ENCODE measurements at places on chromosomes 6 and 20.

DNA sequence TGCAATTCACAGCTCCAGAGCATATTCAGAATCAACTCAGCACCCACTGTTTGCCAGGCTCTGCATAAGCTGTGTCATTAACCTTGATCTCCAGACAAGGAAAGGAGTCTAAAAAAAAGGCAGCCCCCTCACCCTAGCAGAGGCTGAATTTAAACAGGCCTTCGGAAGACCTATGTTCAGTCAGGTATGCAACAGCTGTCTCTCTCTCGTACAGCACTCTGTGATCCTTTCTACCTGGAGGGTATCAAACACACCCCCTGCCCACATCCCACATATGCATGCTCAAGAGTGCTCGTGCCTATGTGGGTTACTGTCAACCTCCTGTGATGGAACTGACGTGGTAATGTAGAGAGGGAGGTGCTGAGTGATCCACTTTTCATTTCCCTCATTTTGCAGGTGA is 8.5 kb downstream of the PLAGL2 start:
- DNase-seq: no peak

- DNase-seq: no peak
These were observed 401.1 kb upstream of the ARID1B start for GRCh38 chr6:156376091-156376490.

GRCh38 chr6:144171406-144171805 is 21.1 kb downstream of the STX11 start:
- no peak for DNase-seq

DNA sequence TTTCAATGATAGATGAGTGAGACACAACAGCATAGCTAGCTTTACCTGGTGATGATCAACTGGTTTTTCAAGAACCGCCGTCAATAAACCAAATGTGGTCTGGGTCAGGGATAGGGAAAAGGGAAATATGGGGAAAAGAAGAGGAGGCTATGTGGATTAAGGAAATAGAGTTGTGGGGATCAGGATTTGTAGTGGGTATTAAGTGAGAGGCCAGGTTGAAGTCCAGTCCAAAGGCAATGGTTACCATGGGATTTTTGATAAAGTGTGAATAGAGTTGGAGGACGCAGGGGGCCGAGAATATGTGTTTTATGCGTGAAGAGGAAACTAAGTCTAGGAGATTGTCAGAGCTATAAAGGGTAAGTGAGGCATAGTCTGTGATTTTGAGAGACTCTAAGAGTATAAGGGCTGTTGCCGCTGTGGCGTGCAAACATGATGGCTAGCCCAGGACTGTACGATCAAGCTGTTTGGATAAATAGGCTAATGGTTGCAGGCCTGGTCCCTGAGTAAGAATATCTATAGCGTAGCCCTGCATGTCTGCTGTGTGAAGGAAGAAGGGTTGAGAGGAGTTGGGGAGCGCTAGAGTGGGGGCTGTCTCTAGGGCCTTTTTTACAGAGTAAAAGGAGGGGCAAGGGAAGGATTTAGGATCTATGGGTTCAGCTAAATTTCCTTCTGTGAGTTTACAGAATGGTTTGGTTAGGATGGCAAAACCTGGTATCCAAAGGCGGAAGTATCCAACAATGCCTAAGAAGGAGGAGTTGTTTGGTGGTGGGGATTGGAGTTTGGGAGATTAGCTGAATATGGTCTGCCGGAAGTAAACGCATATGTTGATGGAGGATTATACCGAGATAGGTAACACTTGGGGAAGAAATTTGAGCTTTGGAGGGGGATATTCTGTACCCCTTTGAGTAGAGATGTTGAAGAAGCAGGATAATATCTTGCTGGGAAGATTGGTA is 749.7 kb upstream of the ADGRB3 start:
- no peak for DNase-seq

DNA sequence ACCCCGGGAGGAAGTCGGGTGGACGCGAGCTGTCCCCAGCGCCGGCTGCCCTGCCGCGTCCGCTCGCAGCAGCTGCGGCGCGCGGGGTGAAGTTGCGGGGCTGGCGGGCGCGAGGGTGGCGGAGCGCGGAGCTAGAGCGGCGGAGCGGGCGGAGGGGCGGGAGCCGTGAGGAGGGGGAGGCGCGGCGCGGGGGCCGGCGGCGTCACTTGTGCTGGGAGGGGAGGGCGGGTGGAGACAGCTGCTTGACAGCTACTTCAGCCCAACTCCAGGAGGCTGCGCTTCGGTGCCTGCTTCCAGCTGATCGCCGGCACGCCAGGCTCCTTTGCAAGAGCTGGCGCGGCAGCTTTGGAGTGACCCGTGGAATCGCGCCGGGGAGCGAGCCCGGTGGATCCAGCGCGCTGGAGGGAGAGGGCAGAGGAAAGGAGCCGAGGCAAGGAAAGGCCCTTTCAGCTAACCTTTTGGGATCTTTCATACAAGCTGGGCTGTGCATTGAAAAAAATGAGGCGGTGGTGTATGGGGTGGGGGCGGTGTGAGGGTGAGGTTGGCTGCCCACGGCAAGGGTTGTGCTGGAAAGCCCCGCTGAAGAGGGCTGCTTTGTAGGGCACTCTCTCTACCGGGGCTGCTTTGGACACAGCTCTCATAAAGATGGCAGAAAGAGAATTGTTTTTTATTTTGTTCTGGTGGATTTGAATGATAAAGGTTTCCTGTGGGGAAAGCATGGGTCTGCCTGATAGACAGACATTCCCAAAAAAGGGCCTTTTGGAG is 24.6 kb downstream of the RIPOR2 start:
- no peak for DNase-seq

GRCh38 chr20:35165221-35166185 is 6.4 kb upstream of the PROCR start:
- DNase-seq: no peak

DNA sequence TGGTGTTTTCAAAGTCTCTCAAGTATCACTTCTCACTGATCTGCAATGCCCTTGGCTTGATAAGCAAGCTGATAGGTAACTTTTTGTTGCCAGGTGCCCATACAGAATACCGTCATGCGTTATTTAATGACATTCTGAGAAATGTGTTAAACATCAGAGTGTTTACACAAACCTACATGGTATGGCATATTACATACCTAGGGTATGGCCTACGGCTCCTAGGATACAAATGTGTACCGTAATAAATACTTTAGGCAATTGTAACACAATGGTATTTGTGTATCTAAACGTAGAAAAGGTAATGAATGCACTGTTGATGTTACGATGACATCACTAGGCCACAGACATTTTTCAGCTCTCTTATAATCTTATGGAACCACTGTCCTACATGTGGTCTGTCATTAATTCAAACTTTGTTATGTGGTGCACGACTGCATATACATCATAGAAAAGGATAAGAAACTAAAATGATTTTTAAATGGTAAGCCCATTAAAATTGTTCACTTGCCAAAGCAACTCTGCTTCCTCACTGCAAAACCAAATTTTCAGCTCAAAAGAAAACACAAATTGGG is 35.7 kb downstream of the CSNK2A1 start:
- no peak for DNase-seq

- no peak for DNase-seq
These were observed 2.1 kb downstream of the KIAA1586 start for GRCh38 chr6:57048577-57048976.

- DNase-seq: no peak
These were observed 54.3 kb upstream of the BACH2 start for GRCh38 chr6:90350689-90351554.

DNA sequence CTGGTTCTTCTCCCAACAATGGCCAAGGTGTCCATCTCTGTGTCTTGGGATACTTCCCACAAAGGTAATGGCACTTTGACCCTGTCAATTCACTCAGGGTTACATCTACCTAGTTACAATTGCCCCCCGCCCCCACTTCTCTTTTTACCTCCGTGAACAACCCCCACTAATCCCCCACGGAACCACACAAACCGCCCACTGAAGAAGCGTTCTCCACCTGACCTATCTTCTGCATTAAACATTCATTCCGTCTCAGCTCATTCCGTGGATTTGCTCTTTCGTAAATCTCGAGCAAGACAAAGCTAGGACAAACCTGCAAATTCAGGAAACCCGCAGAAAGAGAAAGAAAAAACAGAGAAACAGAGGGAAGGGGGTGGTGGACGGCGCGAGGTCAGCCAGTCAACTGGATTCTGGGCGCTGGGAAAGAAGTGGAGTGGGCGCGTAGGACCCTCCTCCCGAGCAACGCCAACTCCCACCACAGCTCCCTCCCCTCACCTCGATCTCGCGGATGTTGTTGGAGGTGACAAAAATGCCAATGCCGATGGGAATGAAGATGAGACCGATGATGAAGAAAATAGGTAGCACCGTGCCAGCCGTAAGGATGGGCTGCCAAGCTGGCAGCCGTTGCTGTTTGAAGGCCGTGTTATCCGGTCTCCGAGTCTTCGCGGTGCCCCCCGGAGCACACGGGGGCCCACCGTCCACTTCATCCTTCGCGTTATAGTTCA is 523 bp downstream of the TMEM30A start:
- DNase-seq: no peak

GRCh38 chr6:83430611-83431544 is at the start of gene ME1:
TSS of gene ME1 (minus strand) at chr6:83431051. CDS start at chr6:83430954, 97 bp downstream.
- DNase-seq: peak; percentile 74

DNA sequence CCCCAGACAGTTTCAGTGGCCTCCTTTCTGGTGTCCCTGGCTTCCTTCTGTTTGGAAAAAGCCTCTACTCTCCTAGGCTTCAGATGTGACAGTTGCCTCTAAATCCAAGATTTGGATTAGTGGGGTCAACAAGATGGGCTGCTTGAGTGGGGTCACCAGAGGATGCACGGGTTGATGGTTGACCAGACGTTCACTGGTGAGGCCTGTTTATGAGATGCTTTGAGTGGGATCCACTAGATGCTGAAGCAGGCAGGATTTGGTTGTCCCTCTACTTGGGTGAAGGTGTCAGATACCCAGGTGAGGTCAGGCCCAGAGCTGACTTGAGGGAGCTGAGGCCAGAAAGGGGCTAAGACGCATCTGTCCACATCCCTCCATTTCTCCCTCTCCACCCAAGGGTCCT is 8.1 kb upstream of the DLGAP4 start:
- no peak for DNase-seq

DNA sequence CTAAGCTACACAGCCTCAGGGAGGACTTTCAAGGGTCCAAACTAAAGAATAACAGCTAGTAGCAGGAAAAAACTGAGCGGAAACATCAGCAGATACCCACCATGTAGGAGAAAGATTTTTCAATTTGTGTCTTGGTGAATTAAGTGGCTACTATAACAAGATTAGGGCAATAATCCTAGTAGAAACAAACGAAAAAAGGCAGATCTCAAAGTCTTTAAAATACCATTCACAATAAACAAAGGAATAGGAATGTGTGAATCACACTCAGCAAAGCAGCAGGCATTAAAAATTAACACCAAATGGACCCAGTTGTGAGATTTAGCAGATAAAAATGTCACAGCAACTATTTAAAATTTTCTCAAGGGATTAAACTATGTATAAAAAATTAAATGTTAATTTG is 761.2 kb downstream of the TENT5A start:
- DNase-seq: no peak

- no peak for DNase-seq
These were observed 190.0 kb downstream of the DHX35 start for GRCh38 chr20:39152126-39152525.

GRCh38 chr6:157287247-157287850 is 36.0 kb downstream of the TMEM242 start:
- DNase-seq: no peak

- DNase-seq: no peak
These were observed 11.4 kb downstream of the ZC3H12D start for GRCh38 chr6:149473080-149474052.

DNA sequence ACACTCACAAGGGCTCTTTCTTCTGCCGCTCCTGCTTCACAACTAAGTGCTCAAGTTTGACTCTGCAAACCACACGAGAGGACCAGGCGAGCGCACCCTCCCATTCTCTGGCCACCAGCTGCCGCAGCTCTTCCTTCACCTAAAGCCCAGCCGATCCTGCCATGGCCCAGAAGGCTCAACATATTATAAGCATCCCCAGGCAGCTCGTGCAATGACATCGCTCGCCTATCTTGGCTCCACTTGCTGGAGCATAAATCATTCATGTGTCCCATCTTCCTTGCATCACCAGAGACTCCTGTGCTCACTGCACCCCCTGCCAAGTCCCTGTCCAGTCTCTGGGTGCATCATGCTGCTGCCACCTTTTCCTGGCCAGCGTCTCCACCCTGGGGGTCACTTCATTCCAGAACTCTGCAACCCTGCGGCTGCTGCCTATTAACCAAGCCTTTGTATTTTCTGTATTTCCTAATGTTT is 59.0 kb downstream of the PSMG4 start:
- peak; percentile 54 for DNase-seq

DNA sequence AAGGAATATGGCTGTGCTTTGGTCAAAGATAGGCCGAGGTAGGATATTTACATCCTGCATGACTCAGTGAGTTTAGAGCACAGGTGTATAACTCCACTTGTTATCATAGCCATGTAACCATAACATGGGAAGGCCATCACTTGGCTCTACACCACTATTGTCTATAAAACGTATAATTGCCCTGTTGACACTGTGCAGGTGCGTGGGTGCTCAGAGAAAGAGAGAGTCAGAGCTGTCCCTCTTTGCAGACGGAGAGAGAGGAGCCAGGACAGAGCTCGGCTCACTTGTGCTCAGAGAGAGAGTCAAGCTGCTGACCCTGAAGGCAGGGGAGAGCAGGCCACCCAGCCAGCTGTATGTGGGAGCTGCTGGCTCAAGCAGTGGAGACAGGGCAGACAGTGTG is 46.0 kb downstream of the OR2B6 start:
- no peak for DNase-seq

- no peak for DNase-seq
These were observed 109.3 kb upstream of the MTHFD1L start for GRCh38 chr6:150756173-150756572.

DNA sequence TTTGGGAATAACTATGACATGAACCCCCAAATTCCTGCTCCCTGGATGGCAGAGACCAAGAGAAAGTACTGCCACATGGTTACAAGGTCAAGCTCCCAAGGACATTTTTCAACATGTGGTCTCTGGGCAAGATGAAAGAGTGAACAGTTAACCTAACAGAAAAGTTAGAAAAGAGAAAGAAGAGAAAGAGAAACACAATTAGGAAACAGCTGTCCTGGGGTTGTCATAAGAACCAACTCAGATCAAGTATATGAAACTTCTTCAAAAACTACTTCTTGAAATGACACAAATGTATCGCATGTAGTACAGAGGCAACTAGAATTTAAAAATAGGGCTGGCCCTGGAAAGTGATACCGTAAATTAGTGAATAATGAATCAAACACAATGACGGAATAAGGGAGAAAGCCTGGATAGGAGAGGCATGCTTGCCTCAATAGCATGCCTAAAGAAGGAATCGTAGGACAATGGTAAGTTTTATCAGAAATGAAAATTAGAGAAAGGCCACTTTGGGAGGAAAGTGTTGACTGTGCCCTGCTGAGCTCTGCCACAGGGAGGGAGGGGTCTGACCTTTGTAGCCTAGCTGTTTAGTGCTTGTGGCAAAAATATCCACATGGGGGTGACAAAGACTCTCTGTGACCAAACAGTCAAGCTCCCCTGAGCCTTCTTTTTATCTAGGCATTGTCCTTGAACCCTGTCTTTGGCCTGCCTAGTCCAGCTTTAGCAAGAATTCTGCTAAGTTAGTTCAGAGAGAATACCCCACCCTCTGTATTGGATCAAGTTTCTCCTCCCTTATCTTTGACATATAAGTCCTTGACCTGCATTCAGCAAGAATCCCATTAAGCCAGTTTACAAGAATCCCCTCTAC is 4.3 kb upstream of the DCBLD1 start:
- peak; percentile 2 for DNase-seq

GRCh38 chr6:142746524-142746923 is 198.5 kb downstream of the HIVEP2 start:
- DNase-seq: peak; percentile 30

GRCh38 chr6:70547313-70547712 is 19.4 kb upstream of the SDHAF4 start:
- no peak for DNase-seq

Measured in retina (tissue), 1 donor.